NCI-H187 treated with DMSO at 0.1 percent for 48 hours (cell line): ENCODE measurements at places on chromosomes 5 and 9.

- no peak for DNase-seq
Observed at GRCh38 chr9:107348836-107349235, 65.8 kb downstream of the RAD23B start.

- no peak for DNase-seq
Observed at GRCh38 chr9:81375187-81376100, 313.9 kb downstream of the TLE1 start.

- DNase-seq = no peak
Observed at GRCh38 chr5:59320420-59320819, 573.1 kb downstream of the PDE4D start.

DNA sequence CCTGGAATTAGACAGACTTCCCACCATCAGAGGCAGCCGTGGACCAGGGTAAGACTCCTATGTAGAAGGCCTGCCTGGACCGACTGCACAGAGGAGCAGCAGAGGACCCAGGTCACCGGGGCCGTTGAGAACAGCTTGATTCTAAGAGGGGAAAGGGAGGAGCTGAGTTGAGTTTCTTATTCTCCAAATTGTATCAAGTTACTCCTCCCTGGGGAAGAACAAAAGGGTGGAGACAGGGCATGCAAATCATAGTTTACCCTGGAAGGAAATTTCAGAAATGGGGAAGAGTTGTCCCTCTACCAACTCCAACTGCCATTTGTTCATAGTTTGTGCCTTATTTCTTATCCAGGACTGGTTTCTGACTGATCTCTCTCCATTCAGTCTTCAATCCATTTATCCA is 20.9 kb upstream of the SLC31A2 start:
- DNase-seq = no peak

DNA sequence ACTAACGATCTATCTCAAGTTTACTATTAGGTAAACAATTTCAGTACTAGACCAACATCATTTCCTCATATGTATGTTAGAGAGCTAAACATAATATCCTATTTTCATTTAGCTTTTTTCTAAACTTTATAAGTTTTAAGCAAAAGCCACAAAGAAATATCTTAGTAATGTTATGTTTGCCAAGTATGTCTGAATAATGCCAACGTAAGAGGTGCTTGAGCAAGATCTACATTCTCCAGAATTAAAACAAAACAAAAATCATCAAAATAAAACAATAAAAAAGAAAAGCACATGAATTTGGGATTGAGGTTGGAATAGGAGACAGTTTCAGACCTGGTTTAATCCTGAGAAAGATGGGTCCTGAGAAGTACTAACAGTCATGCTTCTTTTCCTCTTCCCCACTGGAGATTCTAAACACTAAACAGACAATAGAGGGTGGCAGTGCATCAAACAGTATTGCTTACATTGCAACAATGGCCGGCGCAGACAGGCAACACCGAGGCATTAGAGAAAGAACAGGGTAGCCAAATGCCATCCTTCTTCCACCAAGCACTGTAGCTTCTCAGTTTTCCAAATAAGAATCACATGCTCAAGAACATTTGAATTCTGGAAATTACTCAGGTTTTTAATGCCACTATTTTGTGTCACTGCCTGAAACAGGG is 33.6 kb downstream of the CSNK1A1 start:
- no peak for DNase-seq

GRCh38 chr5:68845131-68845530 is 248.7 kb upstream of the SLC30A5 start:
- no peak for DNase-seq

DNA sequence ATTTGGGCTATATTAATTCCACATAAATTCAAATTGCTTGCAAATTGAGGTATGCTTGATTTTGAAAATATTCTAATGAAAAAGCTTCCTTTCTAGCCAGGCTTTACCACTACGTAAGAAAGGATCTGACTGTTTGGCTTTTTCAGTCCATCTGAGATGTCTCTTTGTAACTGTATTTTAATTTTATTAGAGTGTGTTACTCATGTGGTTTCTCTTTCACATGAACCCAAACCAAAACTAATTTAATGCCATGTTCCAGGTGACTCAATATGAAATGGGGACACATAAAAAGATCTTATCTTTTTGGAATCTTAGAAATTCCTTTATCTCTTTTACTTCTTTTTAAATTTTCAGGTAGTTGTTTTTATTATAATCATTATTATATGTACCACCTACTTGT is 85.3 kb downstream of the NFIB start:
- DNase-seq = no peak

GRCh38 chr9:122226758-122227574 is 1.8 kb downstream of the LHX6 start:
- DNase-seq = no peak

GRCh38 chr5:2167671-2168070 is 284.9 kb upstream of the IRX4 start:
- DNase-seq = no peak

DNA sequence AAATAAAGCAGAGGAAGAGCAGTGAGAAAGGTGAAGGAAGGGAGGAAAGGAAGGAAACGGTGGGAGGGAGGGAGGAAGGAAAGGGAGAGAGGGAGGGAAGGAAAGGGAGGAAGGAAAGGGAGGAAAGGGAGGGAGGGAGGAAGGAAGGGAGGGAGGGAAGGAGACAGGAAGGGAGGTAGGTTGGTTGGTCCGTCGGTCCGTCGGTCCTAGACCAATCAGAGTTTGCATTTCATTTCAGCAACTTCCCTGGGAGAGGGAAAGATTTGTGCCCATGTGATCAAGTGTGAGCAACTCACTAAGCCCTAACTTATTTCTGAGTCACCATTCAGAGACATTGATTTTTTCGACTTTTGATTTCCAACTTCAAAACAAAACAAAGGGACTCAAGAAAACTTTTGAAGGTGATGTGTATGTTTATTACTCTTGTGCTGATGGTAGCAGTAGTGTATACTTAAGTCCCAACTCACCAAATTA is 18.8 kb downstream of the NANS start:
- no peak for DNase-seq

DNA sequence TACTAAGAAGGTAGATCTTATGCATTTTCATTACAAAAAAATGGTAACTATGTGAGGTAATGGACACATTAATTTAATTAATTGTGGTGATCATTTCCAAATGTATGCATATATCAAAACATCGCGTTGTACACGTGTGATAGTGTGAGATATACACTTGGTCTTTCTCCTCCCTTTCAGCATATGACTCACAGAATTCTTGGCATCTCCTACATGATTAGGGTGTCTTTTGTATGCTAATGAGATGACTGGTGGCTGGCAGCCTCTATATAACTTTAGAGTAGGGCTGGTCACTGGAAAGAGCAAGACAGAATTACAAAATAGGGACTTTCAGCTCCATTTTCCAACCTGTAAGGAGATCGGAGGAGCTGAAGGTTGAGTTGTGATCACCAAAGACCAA is 1167.6 kb downstream of the CDH12 start:
- no peak for DNase-seq

- DNase-seq = no peak
Observed at GRCh38 chr9:13817754-13818278, 496.1 kb downstream of the NFIB start.

- no peak for DNase-seq
Observed at GRCh38 chr9:117325831-117326230, 89.0 kb downstream of the ASTN2 start.

DNA sequence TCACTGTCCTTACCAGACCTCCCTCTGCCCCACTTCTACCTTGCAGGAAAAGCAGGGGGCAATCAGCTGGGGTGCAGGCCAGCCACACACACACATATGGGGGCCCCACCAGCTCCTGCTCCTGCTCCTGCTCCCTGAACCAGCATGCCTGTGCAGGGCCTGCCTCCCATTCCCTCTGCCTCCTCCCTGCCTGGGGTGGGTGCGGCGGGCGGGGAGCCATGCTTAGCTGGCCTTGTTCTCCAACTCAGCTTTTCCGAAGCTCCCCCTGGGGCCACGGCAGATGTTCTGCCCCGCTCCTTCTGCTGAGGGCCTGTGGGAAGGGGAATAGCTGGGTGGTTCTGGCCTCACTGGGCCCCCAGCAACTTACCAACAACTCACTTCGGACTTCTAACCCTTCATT is 89.8 kb downstream of the ZNF354C start:
- no peak for DNase-seq

DNA sequence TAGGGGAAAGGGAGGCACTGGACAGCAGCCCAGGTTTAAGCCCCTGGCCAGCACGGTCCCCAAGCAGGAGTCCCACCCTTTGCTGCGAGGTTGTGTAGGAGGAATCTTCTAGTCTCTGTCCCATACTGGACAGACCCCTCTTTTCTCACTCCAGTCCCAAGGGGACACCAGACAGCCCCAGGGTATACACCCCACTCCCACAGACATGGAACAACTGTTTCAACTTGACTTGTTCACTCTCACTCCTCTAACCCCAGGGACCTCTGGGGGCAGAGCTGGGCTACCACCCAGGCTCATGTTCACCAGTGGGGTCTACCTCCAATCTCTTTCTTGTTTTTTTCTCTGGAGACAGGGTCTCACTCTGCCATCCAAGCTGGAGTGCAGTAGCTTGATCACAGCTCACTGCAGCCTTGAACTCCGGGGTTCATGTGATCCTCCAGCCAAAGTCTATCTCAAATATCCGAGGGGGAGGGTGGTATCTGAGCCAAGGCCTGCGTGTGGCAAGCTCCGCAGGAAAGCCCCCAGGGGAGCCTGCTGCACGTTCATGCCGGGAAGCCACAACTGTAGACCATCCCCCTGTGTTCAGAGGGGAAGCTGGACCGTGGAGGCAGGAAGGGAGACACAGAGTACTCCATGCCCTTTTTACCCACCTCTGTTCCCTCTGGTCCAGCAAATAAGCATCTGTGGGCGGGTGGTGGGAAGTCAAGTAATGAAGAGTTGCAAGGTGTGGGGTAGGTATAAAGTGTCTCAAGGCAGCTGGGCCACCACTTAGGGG is 1.8 kb downstream of the PTGES2 start:
- DNase-seq = no peak

DNA sequence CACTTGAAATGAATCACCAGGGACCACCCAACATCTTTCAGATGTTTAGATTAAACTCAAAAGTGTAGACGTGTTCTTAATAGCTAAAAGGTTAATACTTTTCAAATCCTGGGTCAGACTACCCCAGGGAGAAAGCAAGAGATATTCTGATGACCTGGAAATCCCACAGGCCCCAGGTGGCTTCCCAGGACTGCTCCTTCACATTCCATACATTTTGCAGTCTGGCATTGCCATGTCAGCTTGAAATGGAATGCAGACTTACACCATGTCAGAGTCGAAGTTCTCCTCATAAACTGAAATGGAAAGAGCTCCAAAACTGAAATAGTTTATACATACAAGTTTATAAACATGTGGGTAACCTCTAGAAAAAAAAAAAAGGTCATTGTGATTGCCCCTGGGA is 61.5 kb downstream of the TMEM167A start:
- no peak for DNase-seq

DNA sequence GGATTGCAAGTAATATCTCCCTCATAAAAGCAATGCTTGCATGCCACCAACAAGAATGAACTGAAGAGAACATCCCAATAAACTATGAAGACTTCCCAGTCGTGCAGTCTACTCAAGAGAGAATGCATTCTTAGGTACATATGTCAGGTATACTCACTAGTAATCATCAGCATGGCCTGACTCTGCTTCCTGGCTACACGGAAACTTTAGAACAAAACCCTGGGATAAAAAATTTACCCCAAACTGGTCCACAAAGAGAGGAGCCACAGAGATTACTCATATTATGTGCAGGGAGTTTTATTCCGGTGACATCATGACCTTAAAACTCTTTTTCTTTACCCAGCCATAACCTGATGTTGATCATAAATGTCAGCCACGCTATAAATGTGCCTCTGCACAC is 57.5 kb upstream of the PAPPA start:
- DNase-seq = no peak

- no peak for DNase-seq
Observed at GRCh38 chr9:136644593-136645351, 17.9 kb upstream of the EGFL7 start.

DNA sequence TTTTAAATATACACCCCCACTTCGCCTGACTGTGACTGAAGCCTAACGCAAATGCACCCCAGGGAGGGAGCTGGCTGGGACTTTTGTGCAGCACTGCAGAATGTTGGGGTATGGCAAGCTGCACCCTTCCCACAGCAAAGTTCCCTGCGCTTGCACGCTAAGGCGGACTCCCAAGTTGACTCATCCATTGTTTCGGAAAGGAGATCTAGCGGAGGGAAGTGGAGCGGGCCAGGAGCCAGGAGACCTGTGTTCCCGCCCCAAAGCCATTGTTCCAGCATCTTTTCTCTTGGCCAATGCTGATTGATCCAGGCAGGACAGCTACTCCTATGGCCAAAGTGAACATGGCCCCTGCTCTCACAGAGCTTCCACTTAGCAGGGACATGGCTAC is 202.9 kb downstream of the AOPEP start:
- no peak for DNase-seq

GRCh38 chr5:145981589-145982571 is 45.5 kb downstream of the SH3RF2 start:
- no peak for DNase-seq

- DNase-seq = no peak
Observed at GRCh38 chr5:52725065-52725746, 62.5 kb upstream of the ITGA1 start.
